Thoracic aorta (tissue), 2 donors: ENCODE measurements at places on chromosomes 4 and X.

- DNase-seq: no peak
- H3K27ac ChIP-seq: no peak overlapping the region
- H3K4me3 ChIP-seq: no peak overlapping the region
- H3K27me3 ChIP-seq: no peaks in the 10 kb centered on the region
- no peaks in the 10 kb centered on the region for H3K4me1 ChIP-seq
These were observed 101.9 kb downstream of the QRFPR start for GRCh38 chr4:121278811-121279368.

GRCh38 chr4:80101792-80102116, 28.7 kb upstream of the ANTXR2 start:
- no peak overlapping the region for H3K27ac ChIP-seq
- no peaks in the 10 kb centered on the region for H3K4me1 ChIP-seq
- H3K36me3 ChIP-seq: no peaks in the 10 kb centered on the region
- no peaks in the 10 kb centered on the region for H3K27me3 ChIP-seq
- no peak overlapping the region for H3K4me3 ChIP-seq
- DNase-seq: no peak

DNA sequence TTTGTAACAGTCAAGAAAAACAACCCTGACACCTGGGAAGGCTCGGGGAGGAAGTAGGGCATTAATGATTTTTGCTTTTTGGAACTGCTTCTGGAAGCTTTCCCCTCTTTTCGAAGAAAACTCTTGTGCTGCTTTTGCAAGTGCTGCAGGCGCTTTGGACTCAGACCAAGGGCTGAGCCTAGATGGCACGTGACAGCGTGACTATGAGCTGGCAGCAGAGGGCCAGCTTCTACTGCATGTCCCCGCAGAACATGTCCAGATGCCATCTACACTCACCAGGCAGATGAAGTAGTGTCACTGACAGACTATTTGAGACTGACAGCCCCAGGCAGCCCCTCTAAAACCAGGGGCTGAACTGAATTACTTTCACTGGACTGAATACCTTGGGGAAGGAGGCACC, 6.2 kb downstream of the NR0B1 start:
- no peaks in the 10 kb centered on the region for H3K27me3 ChIP-seq
- no peaks in the 10 kb centered on the region for H3K36me3 ChIP-seq
- peaks cover 9% of the 10 kb centered on the region for H3K4me1 ChIP-seq
- no peak overlapping the region for H3K4me3 ChIP-seq
- no peak for DNase-seq

GRCh38 chr4:168886351-168886750, 123.7 kb downstream of the CBR4 start:
- H3K36me3 ChIP-seq: peaks cover 31% of the 10 kb centered on the region
- peak overlapping the region; percentile 60 for H3K27ac ChIP-seq
- DNase-seq: no peak
- H3K4me1 ChIP-seq: peaks cover 50% of the 10 kb centered on the region
- H3K4me3 ChIP-seq: no peak overlapping the region

GRCh38 chrX:139204571-139204897, 326.0 kb upstream of the F9 start:
- H3K27me3 ChIP-seq: no peaks in the 10 kb centered on the region
- no peaks in the 10 kb centered on the region for H3K36me3 ChIP-seq
- DNase-seq: no peak
- no peak overlapping the region for H3K27ac ChIP-seq
- no peaks in the 10 kb centered on the region for H3K4me1 ChIP-seq
- H3K4me3 ChIP-seq: peak overlapping the region; percentile 69

- H3K27me3 ChIP-seq: no peaks in the 10 kb centered on the region
- peaks cover 12% of the 10 kb centered on the region for H3K4me1 ChIP-seq
- no peak overlapping the region for H3K4me3 ChIP-seq
- H3K27ac ChIP-seq: peak overlapping the region; percentile 7
- DNase-seq: no peak
These were observed 89.5 kb downstream of the PTTG2 start for GRCh38 chr4:38049545-38050170.

DNA sequence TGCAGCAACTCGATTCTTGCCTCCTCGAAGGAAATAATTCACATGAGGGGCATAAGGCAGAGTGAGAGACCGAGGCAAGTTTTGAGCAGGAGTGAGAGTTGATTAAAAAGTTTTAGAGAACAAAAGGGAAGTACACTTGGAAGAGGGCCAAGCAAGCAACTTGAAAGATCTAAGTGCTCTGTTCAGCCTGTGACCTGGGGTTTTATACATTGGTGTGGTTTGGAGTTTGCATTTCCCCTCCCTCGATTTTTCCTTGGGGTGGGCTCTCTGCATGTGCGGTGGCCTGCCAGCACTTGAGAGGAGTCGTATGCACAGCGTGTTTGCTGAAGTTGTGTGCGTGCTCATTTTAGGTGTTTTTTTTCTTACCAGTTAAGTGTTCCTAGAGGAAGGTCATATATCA, 356.4 kb downstream of the KLHL4 start:
- H3K4me1 ChIP-seq: no peaks in the 10 kb centered on the region
- H3K27ac ChIP-seq: no peak overlapping the region
- no peak overlapping the region for H3K4me3 ChIP-seq
- no peaks in the 10 kb centered on the region for H3K27me3 ChIP-seq

GRCh38 chr4:173403051-173403450, 4.1 kb upstream of the SCRG1 start:
- no peak for DNase-seq
- no peak overlapping the region for H3K4me3 ChIP-seq
- peak overlapping the region; percentile 29 for H3K27ac ChIP-seq
- H3K4me1 ChIP-seq: no peaks in the 10 kb centered on the region

DNA sequence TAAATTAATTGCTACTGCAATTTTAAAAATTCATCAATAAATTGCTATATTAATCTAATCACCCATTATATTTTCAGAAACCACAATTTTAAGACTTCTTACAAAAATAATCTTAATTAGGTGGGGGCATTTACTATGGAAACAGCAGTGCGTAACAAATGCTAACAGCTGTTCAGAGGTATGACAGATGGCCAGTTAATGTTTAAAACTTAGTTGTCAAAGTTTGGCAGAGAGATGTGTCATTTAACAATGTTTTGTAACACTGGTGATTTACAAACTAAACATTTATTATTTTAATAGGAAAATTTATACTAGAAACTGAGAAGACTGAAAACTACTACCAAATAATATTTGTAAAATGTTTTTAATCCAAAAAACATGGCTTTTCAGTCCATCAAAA, 85.2 kb upstream of the GPR34 start:
- H3K27me3 ChIP-seq: no peaks in the 10 kb centered on the region
- H3K27ac ChIP-seq: no peak overlapping the region
- H3K36me3 ChIP-seq: no peaks in the 10 kb centered on the region
- H3K4me3 ChIP-seq: no peak overlapping the region

DNA sequence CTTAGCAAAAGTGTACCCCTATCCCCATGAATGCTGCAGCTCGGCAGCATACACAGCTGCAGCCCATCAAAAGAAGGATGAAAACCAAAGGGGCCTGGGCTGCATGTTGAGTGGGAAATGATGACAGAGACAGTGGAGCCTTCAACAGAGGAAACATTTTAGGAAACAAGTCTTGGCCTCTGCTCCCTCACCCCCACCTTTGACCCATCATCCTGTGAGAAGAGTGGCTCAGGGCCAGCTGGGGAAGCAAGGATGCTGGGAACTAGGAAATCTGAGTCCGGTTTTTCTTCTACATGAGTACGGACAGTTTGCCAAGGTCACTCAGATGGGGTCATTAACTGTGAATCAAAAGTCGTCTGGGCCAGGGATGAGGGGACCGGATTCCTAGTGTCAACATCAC, 37.2 kb downstream of the IDS start:
- no peaks in the 10 kb centered on the region for H3K27me3 ChIP-seq
- DNase-seq: no peak
- H3K27ac ChIP-seq: no peak overlapping the region
- no peaks in the 10 kb centered on the region for H3K36me3 ChIP-seq

DNA sequence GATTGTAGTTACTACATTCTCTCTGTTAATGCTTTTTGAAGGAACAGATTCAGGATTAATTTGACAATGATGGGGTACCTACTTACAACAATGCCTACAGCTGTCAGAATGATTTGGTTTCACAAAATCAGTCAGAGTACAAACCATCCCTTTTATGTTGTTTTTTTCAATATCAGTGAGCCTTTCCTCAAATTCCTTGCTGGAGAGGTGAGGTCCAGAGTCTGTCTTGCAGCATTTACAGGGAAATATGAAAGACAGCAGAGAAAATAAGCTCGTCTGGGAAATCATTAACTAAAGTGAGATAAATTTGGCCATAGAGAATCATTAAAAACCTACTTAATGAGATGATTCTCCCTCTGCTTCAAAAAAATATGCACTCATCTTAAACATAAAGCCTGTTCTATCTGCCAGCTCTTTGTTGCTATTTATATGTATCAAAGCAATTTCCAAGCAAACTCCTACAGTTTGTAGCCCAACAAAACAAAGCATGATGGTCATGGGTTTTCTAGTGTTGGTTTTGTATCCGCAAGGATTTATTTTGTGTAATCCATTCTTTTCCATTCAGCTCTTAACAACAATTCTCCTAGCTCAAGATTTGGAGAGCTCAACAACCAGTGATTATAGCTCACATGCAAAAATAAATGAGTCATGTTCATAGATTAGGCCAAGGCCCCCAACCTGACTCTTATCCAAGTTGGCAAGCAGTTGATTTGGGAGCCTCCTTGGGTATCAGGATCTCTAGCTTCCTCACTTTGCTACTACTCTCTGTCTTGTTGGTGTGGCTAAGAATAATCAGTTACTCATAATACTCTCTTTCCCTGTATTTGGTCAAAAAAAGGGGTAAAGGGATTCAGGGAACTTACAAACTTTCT, 222.6 kb downstream of the ENOX2 start:
- no peaks in the 10 kb centered on the region for H3K27me3 ChIP-seq
- no peak overlapping the region for H3K4me3 ChIP-seq
- H3K4me1 ChIP-seq: peaks cover 15% of the 10 kb centered on the region
- H3K36me3 ChIP-seq: no peaks in the 10 kb centered on the region
- no peak for DNase-seq
- peak overlapping the region; percentile 63 for H3K27ac ChIP-seq

DNA sequence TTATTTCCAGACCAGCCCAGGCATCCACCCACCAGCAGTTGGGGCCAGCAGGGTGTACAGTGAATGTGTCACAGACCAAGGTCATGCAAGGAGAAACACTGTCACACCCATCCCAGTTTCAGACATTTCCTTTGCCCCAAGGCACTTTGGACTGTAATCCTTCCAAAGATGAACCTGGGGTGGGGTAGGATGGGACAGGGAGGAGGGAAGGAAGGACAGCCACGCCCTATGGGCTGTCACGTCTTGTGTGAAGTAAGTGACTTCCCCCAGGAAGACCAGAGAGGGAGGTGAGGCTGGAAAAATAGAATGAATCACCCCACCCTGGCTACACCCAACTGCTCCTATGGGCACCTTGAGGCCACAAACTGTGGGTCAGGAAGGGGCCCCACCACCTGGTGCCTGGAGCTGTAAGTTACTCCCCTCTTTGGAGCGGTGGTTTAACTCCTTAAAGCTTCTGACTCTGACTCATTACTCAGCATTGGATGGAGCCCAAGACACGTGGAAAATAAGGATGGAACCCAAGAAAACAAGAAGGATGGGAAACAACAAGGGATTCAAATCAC, 349.9 kb upstream of the KLF3 start:
- H3K27me3 ChIP-seq: no peaks in the 10 kb centered on the region
- H3K27ac ChIP-seq: no peak overlapping the region
- H3K4me3 ChIP-seq: no peak overlapping the region
- no peak for DNase-seq

DNA sequence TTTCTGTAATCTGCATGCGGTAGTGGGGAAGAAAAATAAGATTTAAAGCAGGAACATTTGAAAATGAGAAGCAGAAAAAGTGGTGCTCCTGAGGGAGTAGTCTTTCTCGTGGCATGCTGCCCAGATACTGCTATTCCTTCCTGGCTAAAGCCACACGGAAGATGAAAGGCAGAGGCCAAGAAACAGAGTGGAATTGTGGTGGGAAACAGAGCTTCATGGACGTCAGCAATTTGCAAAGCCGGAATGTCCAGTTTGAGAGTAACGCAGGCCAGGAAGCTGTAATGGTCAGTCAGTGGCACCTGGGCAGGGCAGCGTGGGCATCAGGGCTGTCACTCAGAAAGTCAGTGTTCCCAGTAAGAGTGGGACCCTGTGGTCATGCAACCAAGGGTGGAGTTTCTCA, 63.7 kb upstream of the FMR1 start:
- H3K4me1 ChIP-seq: no peaks in the 10 kb centered on the region
- H3K36me3 ChIP-seq: no peaks in the 10 kb centered on the region
- H3K27ac ChIP-seq: no peak overlapping the region
- no peak overlapping the region for H3K4me3 ChIP-seq

DNA sequence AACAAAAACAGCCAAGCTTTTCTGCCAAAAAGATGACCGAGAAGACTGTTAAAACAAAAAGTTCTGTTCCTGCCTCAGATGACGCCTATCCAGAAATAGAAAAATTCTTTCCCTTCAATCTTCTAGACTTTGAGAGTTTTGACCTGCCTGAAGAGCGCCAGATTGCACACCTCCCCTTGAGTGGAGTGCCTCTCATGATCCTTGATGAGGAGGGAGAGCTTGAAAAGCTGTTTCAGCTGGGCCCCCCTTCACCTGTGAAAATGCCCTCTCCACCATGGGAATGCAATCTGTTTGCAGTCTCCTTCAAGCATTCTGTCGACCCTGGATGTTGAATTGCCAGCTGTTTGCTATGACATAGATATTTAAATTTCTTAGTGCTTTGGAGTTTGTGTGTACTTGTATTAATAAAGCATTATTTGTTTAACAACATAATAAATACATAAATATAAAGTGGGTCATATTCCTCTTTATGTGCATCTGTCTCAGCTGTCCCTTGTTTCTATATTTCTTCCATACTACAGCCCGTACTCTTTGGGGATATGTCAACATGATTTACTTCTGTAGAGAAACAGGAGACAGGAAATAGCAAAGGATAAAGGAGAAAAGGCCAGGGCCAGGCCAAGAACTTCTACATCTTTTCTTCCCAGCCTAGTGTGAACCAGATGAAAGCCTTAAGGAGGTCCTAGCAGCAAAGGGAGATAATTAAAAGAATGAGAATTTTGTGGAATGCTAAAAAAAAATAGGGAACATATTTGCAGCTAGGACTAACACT, 667 bp downstream of the PTTG2 start:
- H3K27me3 ChIP-seq: no peaks in the 10 kb centered on the region
- H3K36me3 ChIP-seq: no peaks in the 10 kb centered on the region
- no peak overlapping the region for H3K4me3 ChIP-seq
- DNase-seq: no peak

GRCh38 chr4:5500165-5500564, 208.2 kb downstream of the EVC2 start:
- H3K27ac ChIP-seq: no peak overlapping the region
- H3K4me3 ChIP-seq: no peak overlapping the region
- no peaks in the 10 kb centered on the region for H3K27me3 ChIP-seq
- H3K36me3 ChIP-seq: peaks cover 12% of the 10 kb centered on the region

GRCh38 chr4:144820728-144821085, 174.8 kb downstream of the HHIP start:
- H3K36me3 ChIP-seq: no peaks in the 10 kb centered on the region
- no peak overlapping the region for H3K4me3 ChIP-seq
- no peak overlapping the region for H3K27ac ChIP-seq
- no peak for DNase-seq

- no peaks in the 10 kb centered on the region for H3K27me3 ChIP-seq
- H3K36me3 ChIP-seq: no peaks in the 10 kb centered on the region
- no peak for DNase-seq
- H3K4me3 ChIP-seq: peak overlapping the region; percentile 30
These were observed 37.6 kb downstream of the SEPTIN11 start for GRCh38 chr4:76987153-76987591.
